GM23338 (cell line): ENCODE measurements at places on chromosomes 7 and 10.

DNA sequence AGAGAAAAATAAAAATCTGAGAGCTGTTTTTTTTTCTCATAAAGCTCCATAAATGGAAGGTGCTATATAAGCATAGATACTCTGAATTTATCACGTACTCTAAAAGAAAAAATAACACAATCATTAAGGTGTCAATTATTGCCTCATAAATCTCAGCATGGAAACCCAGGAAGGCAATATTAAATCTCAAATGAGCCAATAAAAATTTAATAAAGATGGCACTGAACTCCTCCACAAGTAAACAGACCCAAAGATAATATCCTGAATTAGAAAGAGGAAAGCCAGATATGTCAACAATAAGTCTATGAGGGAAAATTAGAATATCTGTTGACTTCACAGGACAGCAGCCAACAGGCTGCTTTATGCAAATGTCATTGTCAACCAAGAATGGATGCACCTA is 66.5 kb downstream of the CDK6 start:
- no peak for DNase-seq

- DNase-seq: no peak
Observed at GRCh38 chr10:124721330-124722045, 22.7 kb downstream of the FAM53B start.

- DNase-seq: no peak
Observed at GRCh38 chr7:17406738-17407137, 108.3 kb downstream of the AHR start.

- DNase-seq: no peak
Observed at GRCh38 chr10:63262430-63263073, 129.4 kb downstream of the NRBF2 start.

DNA sequence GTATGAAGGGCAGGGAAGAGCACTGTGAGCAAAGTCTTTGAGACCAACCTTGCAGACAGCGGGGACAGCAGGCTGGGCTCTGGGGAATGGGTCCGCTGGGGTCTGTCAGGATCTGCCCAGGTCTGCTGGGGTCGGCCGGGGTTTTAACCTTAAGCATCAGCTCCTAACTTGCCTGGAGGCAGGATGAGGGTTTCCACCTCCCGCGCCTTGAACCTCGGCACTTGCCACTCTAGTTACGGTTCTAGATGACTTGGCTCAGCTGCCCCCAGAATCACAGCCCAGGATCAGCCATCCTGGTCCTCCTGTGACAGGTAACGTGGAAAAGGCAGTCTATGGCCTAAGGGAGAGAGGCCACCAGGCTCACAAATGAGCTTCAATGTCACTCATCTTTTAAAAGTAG is 50.4 kb upstream of the CACUL1 start:
- DNase-seq: no peak

DNA sequence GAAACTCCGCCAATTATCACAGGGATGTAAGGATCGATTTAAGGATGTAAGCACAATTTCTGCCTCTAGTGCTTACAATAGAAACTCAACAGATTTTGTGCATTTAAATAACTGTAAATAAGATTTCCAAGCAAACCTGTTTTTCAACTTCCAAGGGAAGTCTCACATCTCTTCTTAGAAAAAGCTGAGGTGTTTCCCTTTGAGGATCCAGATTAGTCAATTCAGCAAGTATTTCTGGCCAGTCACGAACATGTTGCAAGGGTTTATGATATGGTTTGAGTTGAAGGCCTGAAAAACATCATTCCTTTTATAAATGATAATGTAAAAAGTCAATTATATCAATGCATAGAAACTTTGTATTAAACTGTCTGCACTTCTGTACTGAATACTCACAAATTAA is 23.9 kb downstream of the KRIT1 start:
- no peak for DNase-seq

- no peak for DNase-seq
Observed at GRCh38 chr10:35352512-35352911, 16.2 kb downstream of the CCNY start.

DNA sequence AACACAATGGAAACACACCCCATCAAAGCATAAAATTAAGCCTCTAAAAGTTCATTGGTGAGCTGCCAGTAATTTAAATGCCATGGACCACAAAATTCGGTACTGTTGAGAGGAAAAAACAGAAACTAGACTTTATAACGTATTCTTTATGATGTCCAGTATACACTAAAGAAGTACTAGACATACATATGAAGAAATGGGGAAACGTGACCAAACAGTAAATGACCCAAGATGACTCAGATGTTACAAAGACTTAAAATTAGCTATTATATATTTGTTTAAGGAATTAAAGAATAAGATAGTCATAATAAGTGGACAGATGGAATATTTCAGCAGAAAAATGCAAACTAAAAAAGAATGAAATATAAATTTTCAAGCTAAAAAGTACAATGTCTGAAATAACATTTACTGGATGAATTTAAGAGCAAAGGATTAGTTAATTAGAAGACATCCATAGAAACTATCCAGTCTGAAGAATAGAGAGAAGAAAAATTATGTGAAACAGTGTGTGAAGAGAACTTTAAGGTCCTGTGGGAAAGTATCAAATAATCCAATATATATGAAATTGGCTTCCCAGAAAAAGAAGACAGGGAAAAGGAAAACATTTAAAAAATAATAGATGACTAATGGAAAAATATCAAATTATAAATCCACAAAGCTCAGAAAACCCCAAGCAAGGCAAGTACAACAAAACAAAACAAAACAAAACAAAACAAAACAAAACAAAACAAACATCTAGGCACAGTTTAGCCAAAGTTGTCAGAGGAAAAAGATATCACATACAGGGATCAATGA is 69.4 kb downstream of the SAMD9 start:
- DNase-seq: no peak
